ENCODE measurements at places on chromosomes 5 and 9.

GRCh38 chr9:125486152-125486508, 220.9 kb downstream of the MAPKAP1 start:
- DNase-seq: no peak

- DNase-seq: no peak
Measured at GRCh38 chr5:19950897-19951296, 37.1 kb downstream of the CDH18 start.

GRCh38 chr5:25488119-25488518, 843.3 kb upstream of the CDH10 start:
- no peak for DNase-seq

DNA sequence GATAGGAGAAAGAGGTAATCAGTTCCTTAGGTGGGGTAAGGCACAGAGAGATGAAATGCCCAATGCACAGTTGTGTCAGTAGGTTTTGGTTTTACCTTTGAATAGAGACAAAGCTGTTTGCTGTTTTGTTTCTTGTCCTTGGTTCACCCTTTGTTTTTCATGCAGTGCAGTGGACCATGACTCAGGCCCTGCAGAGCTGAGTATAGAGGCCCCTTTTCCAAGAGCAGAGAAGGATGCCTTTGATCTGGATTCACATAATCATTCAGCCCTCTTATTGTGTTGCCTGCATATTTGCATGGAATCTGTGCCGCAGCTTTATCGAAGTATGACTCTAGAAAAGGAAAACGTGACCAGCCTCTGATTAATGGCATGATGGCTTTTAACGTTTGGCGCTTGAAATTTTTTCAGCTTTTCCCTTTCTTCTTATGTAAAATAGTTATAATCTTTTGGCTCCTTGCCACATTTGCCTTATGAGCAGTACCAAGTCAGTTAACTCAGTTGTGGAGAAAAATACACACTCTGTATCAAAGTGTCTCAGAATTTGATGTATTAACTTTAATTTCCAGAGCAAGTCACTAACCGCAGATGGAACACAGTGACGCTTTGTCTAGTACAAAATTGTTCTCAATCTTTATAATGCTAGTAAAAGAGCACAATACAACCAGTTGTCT, 197.6 kb downstream of the KDM4C start:
- DNase-seq: no peak

GRCh38 chr5:53017383-53017782, 28.2 kb downstream of the ITGA2 start:
- DNase-seq: no peak

- no peak for DNase-seq
Measured at GRCh38 chr5:172150514-172151425, 37.3 kb downstream of the STK10 start.

DNA sequence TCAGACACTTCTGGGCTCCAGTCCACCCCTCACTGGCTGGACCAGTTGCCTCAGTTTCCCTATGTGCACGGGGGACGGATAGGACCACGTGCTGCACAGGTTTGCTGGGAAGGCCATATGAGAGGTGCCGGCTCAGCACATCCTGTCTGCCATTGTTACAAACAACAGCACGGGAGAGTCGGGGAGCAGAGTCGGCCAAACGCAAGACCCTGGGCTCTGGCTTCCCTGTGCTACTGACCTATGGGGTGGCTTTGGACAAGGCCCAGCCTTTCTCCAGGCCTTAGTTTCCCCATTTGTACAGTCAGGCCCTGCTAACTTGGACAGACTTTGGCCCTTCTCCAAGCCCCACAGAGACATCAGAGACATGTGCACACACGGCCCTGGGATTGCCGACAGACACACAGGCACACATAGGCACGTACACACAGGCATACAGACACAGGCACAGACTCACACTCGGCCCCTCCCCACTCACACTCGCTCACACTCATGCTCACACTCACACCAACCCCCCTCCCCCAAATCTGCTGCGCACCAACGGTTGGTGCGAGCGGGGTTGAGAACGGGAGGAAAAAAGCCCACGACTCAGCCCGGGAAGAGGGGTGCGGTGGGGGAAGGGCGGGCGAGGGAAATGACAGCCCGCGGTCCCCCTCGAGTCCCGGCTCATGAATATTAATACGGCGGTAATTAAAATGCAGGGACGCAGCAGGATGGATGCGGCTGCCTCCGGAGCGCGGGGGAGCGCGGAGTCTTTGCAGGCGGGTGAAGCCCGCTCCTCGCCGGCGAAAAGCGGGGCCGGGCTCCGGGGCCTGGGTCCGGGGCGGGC, 133.0 kb downstream of the C9orf50 start:
- no peak for DNase-seq

DNA sequence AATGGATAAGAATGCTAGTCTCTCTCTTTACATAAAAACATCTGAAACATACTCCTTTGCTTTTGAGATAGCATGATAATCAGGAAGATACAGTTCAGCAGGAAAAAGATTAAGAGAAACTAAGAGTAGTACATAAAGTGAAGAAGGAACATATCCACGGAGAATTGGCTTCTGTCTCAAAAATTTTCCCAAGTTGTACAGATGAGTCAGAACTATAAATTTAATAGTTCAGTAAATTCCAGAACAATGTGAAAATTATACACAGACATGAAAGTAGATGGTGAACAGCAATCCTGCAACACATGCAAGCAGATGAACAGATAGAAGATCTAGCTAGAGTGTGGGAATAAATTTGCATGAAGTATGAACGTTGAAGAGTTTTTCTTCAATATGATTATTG, 691.4 kb upstream of the RIOK2 start:
- no peak for DNase-seq

- DNase-seq: no peak
Measured at GRCh38 chr9:93900971-93901861, 53.9 kb downstream of the BARX1 start.

DNA sequence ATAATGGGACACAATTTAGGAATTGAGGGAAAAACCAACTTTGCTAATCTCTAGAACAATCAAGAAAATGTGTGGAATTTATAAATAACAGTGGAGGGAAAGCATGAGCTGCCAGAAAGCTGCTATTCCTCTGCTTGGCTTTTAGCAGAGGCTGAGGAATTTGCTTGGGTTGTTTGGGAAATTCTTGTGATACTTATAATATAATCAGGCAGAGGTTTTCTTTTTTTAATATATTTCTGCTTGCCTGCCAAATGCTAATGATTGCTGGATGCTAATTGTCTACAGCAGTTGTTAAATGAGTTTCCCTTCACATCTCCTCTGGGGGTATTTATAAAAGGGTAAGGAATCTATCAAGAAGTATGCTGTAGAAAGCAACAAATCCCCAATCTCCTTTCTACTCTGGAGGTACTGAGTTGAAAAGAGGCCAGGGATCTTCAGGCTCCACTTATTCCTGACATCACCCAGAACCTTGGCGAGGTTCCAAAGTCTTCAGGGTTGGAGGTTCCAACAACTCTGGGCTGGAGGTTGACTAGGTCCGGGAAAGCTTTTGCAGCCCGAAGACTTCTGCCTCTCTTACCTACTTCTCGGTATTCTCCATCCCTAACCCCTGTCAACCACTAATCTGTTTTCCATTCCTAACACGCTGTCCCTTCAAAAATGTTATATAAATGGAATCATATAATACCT, 60.4 kb upstream of the TMED7 start:
- DNase-seq: no peak

DNA sequence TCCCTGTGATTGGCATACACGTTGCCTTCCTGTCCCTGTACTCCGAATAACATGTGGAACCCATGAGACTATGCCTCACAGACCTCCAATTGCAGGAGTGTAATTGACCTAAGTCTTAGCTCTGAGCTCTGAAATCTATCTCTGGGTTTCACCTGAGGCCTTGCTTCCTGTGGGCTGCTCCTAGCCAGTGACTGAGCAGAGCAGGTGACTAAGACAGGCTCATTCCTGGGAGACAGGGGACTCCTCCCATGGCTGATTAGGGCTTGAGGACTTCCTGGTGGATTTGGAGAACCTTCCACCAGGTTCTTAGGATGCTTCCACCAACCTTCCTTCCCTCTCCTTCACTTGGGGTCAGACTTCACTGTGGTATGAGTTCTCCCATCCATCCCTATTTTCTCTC, 22.3 kb upstream of the MIER3 start:
- no peak for DNase-seq

GRCh38 chr5:126914801-126915436, 115.4 kb downstream of the MARCHF3 start:
- no peak for DNase-seq

GRCh38 chr5:91126888-91127287, 256.2 kb downstream of the ARRDC3 start:
- no peak for DNase-seq

GRCh38 chr5:78550891-78551290, 97.7 kb downstream of the LHFPL2 start:
- DNase-seq: no peak

DNA sequence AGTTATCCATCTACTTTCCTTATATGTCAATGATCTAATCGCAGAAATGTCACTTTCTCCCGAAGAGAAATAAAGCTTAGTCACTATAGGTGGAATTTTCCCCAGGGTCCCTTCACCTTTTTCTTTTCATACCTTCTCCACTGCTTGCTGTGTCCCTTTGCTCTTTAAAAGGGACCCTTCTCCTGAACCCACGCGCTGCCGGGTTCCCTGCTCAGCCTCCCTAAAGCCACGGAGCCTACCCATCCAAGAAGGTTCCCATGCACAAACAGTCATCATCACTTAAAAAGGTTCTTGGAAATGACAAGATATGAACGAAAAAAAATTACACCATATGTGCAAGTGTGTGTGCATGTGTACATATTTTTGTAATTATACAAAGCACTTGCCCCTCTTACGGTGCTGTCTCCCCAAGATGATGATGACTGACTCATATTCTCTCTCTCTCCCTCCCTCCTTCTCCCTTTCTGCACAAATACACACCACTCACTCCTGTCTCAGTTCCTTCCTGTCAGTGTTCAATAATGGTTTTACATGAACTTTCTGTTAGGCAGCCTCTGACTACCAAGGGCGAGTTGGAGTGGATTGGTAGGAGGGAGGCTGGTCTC, 1.5 kb upstream of the PTPRD start:
- no peak for DNase-seq

- peak; percentile 26 for DNase-seq
Measured at GRCh38 chr9:113187929-113188595, 33.0 kb downstream of the FKBP15 start.

DNA sequence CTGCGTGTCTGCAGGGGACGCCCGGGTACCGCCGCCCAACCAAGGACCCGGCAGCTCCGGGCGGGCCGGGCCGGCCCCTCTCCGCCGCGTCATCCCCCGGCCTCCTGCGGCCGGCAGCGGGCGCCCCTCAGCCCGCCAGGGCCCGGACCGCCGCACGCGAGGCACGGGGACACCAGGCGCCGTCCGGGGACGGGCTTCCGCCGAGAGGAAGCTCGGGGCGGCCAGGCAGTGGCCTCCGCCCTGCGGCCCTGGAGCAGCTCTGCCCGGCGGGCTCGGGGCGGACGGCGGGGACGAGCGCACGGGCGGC, 373 bp downstream of the FBXW5 start:
- no peak for DNase-seq

GRCh38 chr9:93111001-93111370, 15.0 kb downstream of the CARD19 start:
- DNase-seq: no peak

- DNase-seq: no peak
Measured at GRCh38 chr9:32171339-32171738, 213.1 kb upstream of the ACO1 start.

GRCh38 chr9:137744632-137745183, 125.9 kb downstream of the EHMT1 start:
- DNase-seq: no peak

- no peak for DNase-seq
Measured at GRCh38 chr5:150457121-150457520, 7.6 kb upstream of the RPS14 start.

DNA sequence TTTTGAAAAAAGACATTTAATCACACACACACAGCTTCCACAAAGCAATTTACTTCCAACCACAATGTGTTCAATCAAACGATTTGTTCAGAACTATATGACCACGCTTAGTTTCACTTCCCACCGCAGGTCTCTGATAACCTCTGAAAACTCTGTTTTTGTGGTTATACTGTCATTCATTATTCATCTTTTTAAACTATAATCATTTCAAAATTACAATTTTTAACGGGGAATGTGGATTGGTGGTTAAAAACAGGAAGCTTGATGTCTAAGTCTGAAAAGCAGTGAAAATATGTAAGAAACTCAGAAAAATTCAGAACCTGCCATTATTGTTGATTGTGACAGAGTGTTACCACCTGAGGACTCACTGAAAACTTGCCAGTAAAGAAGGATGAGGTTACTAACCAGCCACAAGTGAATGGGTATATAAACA, 12.7 kb upstream of the TMEM174 start:
- DNase-seq: no peak

GRCh38 chr9:117178596-117179375, 236.1 kb downstream of the ASTN2 start:
- peak; percentile 7 for DNase-seq

DNA sequence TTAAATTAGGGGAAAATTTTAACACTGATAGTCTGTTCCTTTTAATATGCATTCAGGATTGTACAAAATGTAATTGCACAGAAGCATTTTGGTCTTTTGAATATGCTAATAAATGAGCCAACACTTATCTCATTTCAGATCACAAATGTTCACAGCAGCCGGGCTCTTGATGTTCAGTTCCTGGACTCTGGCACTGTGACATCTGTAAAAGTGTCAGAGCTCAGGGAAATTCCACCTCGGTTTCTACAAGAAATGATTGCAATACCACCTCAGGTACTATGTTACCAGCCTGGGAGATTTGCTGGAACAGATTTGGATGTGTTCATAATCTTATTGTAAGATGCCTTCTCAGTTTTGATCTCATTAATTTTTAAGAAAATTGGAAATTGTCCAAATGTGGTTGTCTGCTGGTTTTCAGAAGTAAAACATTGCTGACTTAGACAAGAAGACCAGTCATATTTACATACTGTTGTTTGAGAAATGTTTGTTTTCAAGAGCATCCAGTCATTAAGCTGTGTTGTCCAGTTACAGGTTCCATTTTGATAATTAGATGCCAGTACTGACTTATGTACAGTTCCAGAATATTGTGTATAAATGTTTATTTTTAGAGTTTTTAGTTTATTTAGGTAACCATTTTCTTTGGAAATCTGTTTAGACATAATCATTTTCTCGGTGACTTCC, 23.0 kb upstream of the TMOD1 start:
- no peak for DNase-seq

- DNase-seq: no peak
Measured at GRCh38 chr5:63128018-63128417, 549.4 kb downstream of the LRRC70 start.

DNA sequence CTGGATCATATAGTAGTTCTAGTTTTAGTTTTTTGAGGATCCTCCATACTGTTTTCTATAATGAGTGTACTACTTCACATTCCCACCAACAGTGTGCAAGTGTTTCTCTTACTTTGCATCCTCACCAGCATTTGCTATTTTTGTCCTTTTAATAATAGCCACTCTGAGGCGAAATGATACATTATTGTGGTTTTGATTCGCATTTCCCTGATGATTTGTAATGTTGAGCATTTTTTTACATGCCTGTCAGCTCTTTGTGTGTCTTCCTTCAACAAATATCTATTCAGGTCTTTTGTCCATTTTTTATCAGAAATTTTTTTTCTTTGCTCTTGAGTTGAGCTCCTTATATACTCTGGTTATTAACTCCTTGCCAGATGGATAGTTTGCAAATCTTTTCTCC, 114.0 kb downstream of the ADAMTSL1 start:
- DNase-seq: no peak

- DNase-seq: no peak
Measured at GRCh38 chr5:137481596-137481995, 17.5 kb downstream of the SPOCK1 start.
